ENCODE measurements at places on chromosomes 5 and 9.

- DNase-seq, result peak; percentile 33
Observed at GRCh38 chr9:26058111-26058895, 380.1 kb upstream of the TUSC1 start.

DNA sequence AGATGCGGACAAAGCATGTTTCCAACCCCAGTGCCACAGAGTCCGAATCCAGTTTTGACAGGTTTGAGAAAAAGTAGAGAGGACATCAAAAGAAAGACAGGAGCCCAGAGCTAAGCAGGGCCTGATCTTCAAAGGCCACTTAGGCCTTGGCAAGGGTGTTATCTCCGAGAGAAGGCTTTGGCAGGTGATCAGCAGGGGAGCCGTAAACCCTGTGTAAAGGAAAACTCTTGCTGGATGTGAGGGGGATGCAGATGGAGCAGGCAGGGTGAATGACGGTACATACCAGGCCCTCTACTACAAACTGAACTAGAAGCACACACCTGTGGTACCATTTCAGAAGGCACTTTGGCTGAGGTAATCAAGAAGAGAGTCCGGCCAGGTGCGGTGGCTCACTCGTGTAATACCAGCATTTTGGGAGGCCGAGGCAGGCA lies 1.4 kb upstream of the HNRNPH1 start:
- no peak for DNase-seq

GRCh38 chr5:40402007-40402364 lies 277.7 kb upstream of the PTGER4 start:
- peak; percentile 25 for DNase-seq

- no peak for DNase-seq
Observed at GRCh38 chr9:113481176-113481787, 17.8 kb downstream of the RGS3 start.

GRCh38 chr5:82509762-82510161 lies 231.6 kb upstream of the RPS23 start:
- no peak for DNase-seq

DNA sequence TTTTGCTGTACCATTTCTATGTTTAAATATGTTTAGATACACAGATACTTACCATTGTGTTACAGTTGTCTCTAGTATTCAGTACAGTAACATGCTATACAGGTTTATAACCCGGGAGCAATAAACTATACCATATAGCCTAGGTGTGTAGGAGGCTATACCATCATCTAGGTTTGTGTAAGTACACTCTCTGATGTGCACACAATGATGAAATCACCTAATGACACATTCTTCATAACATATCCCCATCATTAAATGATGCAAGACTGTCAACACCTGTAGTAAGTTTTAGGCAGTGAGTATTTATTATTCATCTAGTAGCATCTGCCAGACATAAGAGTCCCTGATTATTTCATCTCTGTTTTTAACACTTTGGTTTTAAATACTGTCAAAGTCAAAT lies 7.3 kb upstream of the DHFR start:
- DNase-seq, result peak; percentile 46

- no peak for DNase-seq
Observed at GRCh38 chr5:133341915-133342710, 270.2 kb downstream of the FSTL4 start.

GRCh38 chr9:34546834-34547827 lies 24.3 kb upstream of the ENHO start:
- peak; percentile 79 for DNase-seq

DNA sequence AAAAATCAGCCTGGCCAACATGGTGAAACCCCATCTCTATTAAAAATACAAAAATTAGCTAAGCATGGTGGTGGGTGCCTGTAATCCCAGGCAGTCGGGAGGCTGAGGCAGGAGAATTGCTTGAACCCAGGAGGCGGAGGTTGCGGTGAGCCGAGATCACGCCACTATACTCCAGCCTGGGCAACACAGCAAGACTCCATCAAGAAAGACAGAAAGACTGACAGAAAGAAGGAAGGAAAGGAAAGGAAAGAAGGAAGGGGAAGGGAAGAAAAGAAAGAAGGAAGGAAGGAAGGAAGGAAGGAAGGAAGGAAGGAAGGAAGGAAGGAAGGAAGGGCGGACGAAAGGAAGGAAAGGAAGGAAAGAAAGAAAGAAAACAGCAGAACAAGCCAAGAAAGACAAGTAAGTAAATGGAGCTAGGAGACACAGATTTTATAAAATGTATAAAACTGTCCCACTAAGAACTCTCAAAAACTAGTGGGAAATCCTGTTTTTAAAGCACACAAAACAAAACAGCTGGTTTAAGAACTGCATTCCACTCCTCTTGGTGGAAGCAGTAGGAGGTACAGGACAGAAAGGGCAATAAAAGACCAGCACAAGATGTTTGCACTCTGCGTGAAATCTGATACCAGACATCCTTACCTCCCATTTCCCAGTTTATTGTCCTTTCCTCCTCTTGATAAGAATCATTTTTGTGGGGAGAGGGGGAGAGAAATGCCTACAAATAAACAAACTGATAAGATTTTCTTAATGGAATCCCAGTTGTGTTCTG lies 46.7 kb downstream of the MYO10 start:
- peak; percentile 59 for DNase-seq

- DNase-seq, result no peak
Observed at GRCh38 chr5:180806351-180807011, 3.9 kb upstream of the MGAT1 start.

DNA sequence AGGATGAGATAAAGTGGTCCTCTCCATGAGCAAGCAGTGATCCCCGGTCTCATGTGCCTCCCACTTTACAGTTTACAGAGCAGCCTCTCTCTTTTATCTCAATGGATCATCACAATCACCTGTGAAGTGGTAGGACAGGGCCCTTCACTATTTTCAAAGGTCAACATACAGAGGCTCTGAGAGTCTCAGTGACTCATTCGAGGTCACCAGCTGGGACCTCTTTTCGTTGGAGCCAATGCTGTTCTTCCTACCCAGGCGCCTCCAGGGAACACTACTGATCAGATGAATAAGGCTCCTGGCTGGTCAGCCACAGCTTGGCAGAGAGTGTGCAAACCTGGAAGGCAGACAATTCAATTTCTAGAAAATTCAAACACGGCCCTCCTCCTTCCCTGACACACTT lies 16.6 kb downstream of the GGTA1 start:
- DNase-seq, result peak; percentile 49

DNA sequence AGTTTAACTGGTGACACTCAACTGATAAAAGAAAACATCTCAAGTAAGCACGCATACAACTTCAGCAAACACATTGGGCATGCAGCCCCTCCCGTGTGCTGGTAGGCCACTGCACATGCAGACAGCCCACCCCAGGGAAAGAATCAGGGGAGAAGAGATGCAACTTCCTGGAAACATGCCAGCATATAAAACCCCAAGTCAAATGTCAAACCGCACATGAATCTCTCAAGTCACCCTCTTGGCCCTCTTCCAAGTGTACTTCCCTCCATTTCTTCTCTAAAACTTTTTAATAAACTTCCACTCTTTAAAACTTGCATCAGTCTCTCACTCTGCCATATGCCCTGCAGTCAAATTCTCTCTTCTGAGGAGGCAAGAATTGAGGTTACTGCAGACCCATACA lies 732.7 kb downstream of the SEMA5A start:
- DNase-seq, result peak; percentile 17

- DNase-seq, result no peak
Observed at GRCh38 chr5:146921225-146921624, 42.7 kb upstream of the PPP2R2B start.

DNA sequence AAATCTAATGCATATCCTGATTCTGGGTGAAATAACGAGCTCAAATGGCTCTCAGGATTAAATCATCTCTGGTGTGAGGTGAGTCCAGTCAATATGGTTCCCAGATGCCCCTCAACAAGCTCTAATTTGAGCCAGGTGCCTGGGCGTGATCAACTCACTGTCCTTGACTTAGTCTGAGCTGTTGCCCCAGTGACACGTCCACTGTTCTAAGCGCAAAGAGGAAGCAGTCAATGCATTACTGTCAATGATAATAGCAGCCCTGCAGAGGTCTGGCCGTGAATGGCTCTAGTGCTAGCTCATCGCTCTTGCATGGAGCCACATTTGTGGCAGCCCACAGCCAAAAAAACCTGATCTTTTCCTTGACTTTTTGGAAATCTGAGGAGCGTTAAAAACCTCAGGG lies 128.6 kb upstream of the EFNA5 start:
- DNase-seq, result no peak

DNA sequence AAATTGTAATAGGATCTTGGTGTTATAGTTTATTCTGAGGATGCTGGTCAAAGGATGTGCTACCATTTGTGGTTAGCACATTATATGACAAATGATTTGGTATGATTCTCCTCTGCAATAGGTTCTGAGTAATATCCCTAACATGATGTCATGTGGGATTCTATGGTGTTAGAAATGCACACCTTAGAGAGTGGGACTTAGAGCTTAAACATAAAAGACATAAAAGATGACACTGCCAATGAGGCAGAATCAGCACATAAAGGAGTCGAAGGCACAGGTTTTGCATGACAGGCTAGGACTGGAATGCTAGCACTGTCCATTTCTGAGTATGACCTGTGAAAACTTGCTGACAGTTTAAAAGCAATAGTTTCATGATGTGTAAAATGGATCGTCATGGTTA lies 100.4 kb downstream of the OSTF1 start:
- DNase-seq, result peak; percentile 20

DNA sequence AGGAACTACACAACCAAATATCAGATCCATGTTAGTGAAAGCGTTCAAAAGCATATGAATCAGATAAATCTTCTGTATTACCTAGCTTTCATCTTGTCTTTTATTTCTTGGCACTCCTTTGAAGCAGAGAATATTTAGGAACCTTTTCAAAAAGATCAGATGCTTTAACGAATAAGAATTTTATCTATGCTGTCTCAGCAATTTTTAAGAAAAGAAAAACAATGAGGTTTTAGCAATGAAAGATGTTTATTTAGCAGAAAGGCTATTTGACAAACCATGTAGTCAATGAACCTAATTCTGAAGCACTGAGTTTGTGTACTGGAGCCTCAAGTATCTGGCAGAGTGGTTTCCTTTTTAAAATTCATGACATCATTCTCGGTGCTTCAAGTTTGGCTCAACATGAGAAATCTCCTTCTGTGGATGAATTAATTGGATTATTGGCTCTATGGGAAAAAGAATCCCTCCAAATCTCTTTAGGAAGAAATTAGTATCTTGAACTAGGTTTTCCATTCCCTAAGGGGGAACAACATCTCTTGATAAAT lies 534.7 kb downstream of the CAAP1 start:
- no peak for DNase-seq

GRCh38 chr9:110622368-110622767 lies 42.8 kb upstream of the SVEP1 start:
- no peak for DNase-seq

- DNase-seq, result no peak
Observed at GRCh38 chr5:56530626-56531138, 284.7 kb upstream of the MAP3K1 start.

GRCh38 chr5:34599471-34600117 lies 56.5 kb upstream of the RAI14 start:
- DNase-seq, result peak; percentile 82

DNA sequence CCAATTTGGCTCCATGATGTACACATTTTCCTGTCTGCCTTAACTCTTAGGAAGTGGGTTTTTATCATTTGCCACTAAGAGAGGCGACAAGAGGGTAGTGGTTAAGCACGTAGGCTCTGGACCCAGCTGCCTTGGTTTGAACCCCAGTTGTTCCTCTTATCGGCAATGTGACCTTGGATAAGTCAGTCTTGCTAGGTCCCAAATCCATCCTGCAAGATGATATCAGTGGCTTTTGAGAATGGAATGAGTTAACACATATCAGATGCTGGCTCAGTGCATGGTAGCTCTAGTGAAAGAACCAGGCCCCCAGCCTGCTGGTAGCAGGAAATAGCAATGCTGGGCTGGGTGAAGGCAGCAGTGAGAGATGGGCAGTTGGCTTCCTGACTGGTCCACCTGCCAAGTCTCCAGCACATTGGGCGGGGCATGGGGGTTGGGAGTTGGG lies 72.5 kb downstream of the STK10 start:
- no peak for DNase-seq

DNA sequence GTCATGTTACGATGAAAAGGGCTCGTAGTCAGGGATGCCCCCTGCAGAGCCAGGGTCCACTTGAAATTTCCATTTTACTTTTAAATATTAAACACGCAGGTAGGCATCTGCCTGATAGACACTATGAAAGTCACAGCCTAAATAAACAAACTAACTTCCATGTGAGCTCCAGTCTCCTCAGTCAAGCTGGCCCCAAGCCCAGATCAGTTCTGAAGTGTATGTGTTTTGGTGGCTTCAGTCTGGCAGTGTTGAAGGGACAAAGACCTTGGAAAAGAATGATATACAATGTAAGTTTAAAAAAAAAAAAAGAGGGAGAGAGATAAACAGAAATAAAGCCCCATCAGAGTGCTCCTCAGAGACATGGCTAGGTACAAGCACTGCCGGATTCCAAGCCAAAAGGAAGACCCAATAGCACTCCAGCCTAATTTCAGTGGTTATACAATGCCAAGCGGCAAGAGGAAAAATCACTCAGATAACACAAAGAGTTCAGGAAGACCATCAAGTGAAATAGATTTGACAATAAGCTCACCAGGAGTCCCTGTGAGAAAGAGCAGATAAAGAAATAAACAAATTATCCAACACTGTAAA lies 181.0 kb downstream of the BNC2 start:
- DNase-seq, result no peak

GRCh38 chr5:177194268-177194667 lies 60.7 kb downstream of the NSD1 start:
- DNase-seq, result peak; percentile 92

DNA sequence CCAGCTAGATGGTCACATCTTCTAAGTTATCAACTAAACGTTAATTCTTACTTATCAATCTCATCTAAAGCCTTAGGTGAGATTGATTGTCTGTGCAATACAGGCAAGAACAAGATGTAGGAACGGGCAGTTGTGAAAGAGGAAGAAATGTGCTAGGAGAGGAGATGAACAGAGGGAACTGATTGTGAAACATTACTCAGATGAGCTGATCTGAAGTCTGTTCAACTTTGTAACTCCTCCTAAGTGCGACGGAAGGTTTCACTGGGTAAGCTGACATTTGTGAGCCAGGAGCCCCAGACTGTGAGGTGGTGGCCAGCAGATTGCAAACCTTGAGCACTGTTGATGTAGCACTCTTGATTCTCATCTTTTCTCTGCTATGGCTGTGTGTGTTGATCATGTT lies 204.1 kb downstream of the CD180 start:
- no peak for DNase-seq

- DNase-seq, result peak; percentile 93
Observed at GRCh38 chr9:3746296-3747275, 220.8 kb upstream of the RFX3 start.

GRCh38 chr5:147075187-147075586 lies 159.6 kb upstream of the STK32A start:
- DNase-seq, result no peak

DNA sequence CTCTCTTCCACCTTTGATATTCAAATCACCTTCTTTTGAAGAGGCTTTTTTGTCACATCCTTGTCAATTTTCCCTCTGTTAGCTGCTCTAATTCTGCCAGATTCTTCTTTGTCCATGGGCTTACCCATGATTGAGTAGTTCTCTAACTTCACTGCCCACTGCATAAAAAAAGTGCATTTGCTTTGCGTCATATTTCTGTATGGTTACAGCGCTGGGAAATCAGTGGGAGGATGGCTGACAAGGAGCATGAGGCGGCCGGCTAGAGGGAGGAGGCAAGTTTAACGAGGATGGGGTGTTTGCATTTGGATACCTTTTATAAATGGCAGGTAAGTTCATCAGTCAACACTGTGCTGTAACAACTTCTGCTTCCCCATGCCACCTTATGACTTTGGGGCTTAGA lies 116.5 kb upstream of the LHFPL2 start:
- no peak for DNase-seq

- DNase-seq, result no peak
Observed at GRCh38 chr5:115624994-115625393, 842 bp downstream of the TMED7 start.

- DNase-seq, result peak; percentile 69
Observed at GRCh38 chr9:108272349-108272899, 583.4 kb downstream of the ACTL7B start.

GRCh38 chr5:138354926-138355378 lies 2.5 kb downstream of the KDM3B start:
- DNase-seq, result peak; percentile 93

All from fibroblast of mammary gland (primary cell).